ENCODE measurements at places on chromosomes 5 and 9.

- no peak for DNase-seq
These were observed 349.2 kb upstream of the ADAMTSL1 start for GRCh38 chr9:18124760-18125159.

GRCh38 chr9:15306068-15306756 lies 804 bp downstream of the TTC39B start:
- no peak for DNase-seq

DNA sequence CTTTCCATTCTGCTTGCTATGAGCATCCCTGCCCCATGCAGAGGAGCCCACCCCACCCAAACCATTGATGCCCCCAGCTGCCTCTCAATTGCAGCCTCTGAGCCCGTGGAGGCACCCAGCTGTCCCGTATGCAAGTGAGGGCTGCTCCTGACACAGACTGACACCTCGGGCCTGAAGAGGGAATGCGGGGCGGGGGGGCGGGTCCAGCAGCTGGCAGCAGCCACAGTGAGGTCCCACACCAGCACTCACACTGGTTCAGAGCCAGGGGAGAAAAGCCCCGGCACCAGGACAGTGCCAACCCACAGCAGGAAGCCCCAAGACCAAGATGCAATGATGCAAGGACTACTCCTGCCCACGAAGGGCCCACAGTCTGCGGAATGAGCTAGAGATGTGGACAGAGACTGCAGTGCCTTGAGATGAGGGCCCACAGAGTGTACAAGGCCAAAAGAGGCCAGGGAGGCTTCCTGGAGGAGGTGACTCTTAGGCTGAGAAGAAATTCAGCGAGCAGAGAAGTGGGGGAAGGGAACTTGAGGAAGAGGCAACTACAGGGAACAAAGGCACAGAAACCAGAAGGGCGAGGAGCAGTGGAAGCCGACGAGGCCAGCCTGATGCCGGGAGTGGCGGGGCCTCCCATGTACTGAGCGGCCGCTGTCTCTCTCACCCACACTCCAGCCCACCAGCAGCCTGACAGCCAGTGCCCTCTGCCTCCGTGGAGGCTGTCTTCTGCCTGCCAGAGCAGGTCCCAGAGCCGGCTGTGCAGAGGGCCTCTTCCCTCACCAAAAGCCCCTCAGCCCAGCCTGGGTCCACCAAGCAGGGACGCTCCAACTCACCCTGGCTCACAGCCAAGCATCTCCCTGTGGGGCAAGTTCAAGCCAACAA lies 9.2 kb downstream of the EEIG1 start:
- no peak for DNase-seq

DNA sequence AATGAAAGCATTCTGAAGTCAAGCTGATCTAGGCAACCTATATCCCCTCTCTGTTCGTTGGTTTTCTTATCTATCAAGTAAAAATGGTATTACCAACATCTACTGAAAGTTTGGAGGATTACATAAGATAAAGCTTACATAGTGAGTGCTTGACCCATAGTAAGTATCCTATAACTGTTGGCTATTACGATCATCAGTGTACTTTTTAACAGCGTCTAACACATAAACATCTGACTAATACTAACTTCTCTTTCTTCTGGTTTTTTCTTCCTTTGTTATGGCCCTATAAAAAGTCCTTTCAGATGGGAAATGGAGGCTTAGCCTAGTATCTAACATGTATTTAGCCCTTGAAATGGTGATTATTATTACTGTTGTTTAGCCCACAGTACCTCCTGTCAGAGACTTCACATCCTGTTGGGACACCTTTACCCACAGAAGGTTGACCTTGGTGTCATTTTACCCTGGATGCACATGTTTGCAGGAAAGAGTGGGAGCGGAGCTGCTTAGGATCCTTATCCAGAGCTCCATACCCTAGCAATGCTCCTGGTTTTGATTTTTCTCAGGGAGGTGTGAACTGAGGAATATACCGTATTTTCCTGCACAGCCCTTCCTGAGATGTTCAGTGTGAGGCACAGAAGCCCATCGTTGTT lies 6.0 kb downstream of the INSYN2B start:
- DNase-seq: no peak

- DNase-seq: no peak
These were observed 88.2 kb downstream of the FRMD3 start for GRCh38 chr9:83449983-83450382.

DNA sequence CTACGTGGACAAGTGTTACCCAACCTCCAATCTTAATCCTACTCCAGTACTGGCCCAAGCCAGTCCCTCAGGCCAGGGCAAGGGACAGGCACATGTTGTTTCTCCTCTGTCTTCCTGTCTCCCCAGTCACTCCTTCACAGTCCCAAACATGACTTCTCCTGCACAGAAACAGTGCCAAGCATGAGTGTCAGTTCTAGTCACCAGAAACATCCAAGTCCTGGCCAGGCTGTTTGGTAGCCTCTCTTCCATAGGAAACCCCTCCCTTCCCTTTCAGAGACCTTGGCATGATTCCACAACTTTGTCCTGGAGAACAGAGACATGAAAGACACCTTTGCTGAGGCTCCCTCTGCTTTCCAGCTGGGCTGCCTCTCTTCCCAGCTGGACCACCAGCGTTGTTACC lies 56.2 kb upstream of the SLC2A8 start:
- DNase-seq: no peak

DNA sequence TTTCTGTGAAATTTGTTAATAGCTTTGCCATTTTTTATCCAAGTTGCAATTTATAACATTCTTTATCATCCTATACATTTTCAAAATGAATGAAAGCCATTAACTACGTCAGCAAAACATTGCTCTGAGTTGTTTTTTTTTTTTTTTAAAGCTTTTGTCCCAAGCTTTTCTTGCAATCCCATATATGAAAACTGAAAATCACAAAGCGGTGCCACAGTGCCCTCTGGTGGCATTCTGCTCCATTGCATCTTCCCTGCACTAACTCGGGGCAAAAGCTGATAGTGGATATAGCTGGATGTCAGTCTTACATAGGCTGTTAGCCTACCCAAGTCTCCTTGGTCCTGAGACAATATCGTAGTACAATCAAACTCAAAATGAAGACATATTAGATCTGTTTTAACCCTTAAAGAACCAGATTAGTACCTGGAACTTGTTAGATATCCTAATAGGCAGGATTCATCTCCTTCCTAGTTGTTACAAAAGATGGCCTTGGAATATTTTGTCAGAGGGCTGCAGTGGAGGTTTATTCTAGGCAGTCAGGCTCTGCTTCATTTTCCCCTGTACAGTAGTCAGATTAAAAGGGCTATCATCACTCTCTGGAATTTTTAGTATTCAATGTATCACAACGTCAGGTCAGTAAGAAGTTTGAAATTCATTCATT lies 669.9 kb downstream of the PTPRD start:
- no peak for DNase-seq

DNA sequence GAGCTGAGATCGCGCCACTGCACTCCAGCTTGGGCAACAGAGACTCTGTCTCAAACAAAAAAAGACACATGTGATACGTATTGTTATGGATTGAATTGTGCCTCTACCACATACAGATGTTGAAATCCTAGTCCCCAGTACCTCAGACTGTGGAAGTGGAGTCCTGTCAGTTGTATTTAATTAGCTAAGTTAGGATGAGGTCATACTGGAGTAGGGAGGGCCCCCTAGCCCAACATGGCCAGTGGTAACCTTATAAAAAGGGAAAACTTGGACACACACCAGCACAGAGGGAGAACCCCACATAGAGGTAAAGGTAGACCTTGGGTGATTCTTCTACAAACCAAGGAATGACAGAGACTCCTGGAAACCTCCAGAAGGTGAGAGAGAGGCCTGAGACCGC lies 119.8 kb downstream of the GADD45G start:
- DNase-seq: no peak

DNA sequence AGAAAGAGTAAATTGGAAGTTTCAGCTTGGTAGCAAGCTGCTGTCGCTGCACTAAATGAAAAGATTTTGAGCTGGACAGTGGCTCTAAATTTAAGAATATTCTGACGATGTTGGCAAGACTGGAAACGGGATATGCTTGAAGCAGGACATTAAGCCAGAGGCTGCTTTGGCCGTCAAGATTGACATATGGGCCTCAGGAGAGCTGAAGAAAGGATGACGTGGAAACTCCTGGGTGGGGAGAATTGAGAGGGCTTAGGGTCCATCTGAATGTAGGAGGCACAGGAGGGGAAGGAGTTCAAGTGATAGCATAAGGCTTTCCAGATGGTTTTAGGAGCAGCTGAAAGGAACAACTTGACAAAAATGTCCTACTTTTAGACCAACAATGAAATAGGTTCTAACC lies 108.9 kb downstream of the PAPPA start:
- no peak for DNase-seq

DNA sequence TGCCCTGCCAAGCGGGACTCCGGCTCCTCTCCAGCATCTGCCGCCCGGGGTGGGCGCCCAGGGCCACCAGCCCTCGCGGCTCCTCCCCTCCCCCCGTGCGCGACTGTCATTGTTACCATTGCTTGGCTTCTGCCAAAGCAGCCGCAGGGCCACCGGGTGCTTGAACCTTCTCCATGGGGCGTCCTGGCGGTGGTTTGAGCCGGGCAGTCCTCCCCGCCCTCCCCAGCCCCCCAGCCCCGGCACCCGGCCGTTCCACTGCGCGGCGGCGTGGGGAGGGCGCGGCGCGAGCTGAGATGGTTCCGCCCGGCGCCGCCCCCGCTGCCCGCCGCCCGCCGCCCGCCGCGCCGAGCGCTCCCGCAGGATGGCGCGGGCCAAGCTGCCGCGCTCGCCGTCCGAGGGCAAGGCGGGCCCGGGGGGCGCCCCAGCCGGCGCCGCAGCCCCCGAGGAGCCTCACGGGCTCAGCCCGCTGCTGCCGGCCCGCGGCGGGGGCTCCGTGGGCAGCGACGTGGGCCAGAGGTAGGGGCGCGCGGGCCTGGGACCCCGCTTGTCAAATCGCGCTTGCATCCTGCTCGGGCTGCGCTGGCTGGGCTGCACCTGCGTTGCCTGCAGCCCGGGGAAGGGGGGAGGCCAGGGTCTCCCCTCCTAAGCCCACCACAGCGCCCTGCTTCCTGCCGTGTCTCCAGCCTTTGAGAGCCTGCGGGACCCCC lies 34.4 kb downstream of the KCNT1 start:
- no peak for DNase-seq

- DNase-seq: no peak
These were observed 32.5 kb downstream of the SGCD start for GRCh38 chr5:156359476-156359875.

DNA sequence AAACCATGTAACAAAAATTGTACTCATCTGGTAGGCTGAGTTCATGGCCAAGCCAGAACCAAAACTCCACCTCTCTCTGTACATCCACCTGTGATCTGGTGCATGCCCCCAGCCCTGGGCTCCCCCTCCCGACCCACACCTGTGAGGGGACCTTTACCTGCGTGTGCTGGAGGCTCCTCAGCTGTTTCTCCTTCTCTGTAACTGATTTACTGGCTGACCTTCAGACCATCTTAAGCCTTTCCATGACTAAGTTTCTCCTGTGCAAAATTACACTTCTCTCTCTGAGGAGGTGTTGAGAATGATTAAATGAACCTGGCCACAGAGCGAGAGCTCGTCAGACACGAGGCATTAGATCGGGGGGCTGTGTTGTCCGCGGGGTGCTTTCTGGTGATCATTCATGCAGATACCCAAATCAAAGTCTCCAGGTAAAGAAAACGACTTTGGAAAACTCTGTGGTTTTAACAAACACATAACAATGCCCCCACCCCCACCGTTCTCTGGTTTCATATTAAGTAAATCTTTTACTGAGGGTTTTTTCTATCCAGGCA lies 136.4 kb downstream of the SEMA5A start:
- DNase-seq: no peak

- DNase-seq: no peak
These were observed 284.7 kb upstream of the MAP3K1 start for GRCh38 chr5:56530626-56531138.

- no peak for DNase-seq
These were observed 13.4 kb upstream of the SLC25A51 start for GRCh38 chr9:37917313-37917731.

DNA sequence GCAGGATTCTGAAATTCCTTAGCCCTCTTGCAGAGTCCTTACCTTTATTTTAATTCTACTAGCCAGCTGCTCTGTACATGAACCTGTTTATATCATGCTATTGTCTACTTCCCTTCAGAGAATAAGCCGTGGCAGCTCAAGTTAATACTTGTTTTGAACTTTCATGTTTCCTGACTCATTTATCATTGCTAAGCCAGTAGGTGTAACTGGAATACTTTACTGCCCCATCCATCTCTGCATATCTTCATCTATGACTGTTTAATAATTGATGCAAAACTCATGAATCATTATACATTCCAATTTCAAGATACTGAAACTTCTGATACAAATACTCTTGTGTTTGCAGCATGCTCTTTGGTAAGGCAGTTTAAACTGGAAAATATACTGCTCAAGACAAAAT lies 174.7 kb downstream of the PPP2R2B start:
- DNase-seq: no peak

GRCh38 chr5:160470437-160471361 lies 49.0 kb downstream of the PTTG1 start:
- no peak for DNase-seq

DNA sequence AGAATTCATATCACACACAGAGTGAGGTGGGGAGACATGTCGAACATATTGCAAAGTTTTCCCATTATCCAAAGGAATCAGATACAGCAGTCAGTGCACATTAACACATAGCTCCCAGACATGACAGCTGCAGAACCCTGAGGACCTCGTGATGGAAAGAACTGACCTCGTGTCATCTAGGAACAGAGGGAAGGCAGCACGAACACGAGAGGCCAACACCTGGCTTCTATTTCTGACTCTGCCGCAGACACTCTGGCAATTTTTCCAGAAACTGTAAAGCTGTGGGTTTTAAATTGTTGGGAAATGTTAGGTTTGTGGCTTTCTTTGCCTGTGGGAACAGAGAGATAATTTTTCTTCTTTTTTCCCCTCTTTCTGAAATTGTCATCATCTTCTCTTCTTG lies 315.0 kb upstream of the PIK3R1 start:
- no peak for DNase-seq

DNA sequence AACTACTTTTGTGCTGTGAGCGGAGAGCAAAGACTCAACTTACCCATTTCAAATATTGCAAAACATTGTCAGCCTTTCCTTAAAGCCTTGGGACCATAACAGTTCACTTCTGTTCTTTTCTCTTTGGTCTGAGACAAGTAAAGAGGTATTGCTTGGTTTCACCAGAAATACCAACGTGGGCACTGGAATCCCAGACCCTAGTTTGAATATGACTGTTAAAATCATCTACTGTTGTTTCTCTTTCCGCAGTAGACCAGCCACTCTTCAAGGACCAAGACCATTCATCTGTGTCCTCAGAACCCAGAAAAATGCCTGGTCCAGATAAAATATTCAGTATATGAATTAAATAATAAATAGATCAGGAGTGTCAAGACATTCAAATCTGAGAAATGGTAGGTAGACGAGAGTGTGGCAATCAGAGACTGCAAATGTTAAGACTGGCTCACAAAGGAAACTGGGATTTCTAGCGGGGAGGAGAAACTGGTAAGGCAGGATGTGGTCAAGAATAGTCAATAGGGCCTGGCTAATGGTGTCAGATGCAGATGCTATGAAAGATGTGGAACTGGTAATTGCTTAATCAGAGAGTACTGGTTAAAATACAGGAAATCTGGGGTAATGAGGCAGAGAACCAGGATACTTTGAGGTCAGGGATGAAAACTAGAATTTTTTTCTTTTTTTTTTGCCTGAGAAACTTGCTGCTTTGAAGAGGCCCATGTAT lies 82.1 kb upstream of the IL33 start:
- DNase-seq: no peak

Data from stimulated activated CD8-positive, alpha-beta memory T cell treated with anti-CD3 and anti-CD28 coated beads, Interleukin-4, amount 100 ng/mL, for 4 hours (primary cell).